ENCODE measurements at places on chromosomes 16 and 17.

GRCh38 chr16:49755313-49755620 lies 100.6 kb downstream of the ZNF423 start:
- peak; percentile 3 for DNase-seq

DNA sequence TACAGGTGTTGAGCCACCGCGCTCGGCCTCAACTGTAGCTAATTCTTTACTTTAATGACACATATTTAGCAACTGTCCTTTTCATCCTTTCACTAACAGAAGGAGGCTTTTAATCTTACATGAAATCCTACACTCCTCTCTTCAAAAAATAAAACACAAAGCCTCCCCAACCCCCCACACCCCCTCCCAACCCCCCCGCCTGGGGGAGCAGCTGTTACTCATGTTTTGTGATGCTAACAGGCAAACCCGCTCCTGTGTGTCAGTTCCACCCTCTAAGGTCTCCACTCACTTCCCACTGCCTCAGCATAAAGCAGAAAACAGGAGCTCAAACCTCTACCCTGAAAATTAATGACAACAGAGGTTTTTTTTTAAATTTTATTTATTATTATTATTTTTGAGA lies 55.4 kb upstream of the SLC25A19 start:
- DNase-seq = no peak

DNA sequence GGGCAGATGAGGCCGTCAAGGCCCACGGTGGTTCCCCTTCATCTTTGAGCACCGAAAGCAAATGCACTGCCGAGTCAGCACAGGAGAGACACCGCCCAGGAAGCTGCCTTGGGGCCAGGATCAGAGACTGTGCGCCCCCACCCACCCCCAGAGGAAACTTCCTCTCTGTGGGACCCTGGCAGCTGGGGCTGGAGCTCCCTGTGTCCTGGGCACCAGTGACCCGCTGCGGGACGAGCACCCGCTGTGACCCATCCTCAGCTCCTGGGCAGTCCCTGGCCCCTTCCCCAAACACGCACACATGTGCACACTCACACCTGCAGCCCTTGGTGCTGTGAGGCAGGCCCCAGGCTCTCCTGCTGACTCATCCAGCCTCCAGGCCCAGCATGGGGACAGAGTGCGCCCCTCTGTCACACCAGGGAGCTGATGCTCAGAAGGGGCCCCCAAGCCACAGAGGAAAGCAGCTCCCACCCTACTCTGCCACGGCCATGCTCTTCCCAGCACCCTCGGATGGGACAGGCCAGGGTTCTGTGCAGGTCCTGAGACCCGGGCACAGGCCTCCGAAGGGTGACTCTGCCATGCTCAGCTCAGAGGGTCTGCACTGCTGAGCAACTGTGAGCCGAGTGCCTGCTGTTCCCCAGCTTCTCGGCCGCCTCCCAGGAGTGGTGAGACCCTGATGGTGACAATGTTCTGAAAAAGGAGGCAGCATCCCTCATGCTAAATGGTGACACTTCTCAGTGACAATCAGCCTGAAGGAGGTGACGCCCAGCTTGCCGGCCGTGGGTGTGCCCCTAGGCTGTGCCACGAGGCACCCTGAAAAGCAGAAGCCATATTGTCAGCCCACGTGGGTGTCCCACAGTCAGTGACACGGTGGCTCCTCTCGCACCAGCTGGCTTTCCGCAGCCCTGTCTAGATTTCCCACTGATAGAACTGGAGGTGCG lies 3.6 kb downstream of the PIEZO1 start:
- no peak for DNase-seq

- no peak for DNase-seq
These were observed 3.4 kb upstream of the CBX2 start for GRCh38 chr17:79774561-79774975.

DNA sequence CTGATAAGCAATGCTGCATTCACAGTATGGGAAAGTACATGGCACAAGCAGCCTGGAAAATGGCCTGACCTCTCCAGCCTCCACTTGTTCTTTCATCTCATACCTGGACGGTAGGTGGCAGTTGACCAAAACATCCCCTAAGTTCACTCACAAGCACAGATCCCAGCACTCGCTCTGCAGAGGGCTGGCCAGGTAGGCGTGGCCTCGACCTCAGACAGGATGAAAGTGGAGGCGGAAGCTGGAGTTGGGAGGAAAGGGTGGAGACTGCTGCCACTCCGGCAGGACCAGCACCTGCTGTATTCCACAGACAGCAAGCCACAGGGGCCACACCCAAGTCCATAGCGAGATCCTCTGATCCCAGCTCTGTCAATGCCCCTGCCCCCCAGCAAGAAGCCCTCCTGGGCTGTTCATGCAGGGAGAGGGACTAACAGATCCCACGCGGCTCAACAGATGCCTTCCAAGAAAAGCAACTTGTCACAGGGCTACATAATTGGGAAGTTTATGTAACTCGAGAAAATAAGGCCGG lies 31.3 kb downstream of the ZCCHC14 start:
- DNase-seq = no peak

GRCh38 chr16:76378020-76378419 lies 100.8 kb downstream of the CNTNAP4 start:
- no peak for DNase-seq

- DNase-seq = no peak
These were observed 499.4 kb upstream of the HSBP1 start for GRCh38 chr16:83308414-83308813.

DNA sequence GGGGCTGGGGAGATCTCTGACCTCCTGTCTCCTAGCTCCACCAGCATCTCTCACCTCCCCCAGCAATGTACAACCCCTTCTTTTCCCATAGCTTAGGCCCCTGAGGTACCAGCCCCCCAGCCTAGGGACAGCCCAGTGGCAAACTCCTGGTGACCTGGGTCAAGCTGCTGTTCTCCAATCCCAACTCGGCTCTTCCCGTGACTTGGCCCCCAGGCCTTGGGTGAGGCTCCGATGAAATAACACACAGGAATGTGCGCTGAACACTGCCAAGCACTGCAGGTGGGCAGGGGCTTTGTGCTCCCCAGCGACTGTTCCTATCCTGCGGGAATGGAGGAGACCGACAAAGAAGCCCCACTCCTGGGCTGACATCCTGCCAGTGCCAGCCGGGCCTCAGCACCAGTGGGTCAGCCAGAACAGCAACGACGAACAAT lies 63.7 kb upstream of the AMZ2 start:
- DNase-seq = no peak

DNA sequence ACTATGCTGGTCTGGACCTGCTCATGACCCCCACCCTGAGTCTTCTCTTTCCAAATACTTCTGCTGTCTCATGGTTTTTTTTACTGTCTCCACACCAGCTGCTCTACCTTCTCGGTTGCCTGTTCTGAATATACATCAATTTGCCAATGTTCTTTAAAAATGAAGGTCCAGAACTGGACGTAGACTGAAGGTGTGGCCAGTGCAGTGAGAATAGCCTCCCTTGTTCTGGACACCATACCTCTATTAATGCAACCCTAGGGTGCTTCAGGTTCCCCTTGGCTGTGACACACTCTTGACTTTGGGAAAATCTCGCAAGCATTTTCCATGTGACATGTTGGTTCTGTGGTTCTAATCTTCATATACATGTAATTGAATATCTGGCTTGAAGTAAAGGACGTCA lies 15.3 kb upstream of the IL21R start:
- no peak for DNase-seq
